ENCODE measurements at places on chromosomes 1 and 21.

- ATAC-seq, result no peak
Observed at GRCh38 chr21:45827881-45828579, 153.5 kb upstream of the COL6A1 start.

DNA sequence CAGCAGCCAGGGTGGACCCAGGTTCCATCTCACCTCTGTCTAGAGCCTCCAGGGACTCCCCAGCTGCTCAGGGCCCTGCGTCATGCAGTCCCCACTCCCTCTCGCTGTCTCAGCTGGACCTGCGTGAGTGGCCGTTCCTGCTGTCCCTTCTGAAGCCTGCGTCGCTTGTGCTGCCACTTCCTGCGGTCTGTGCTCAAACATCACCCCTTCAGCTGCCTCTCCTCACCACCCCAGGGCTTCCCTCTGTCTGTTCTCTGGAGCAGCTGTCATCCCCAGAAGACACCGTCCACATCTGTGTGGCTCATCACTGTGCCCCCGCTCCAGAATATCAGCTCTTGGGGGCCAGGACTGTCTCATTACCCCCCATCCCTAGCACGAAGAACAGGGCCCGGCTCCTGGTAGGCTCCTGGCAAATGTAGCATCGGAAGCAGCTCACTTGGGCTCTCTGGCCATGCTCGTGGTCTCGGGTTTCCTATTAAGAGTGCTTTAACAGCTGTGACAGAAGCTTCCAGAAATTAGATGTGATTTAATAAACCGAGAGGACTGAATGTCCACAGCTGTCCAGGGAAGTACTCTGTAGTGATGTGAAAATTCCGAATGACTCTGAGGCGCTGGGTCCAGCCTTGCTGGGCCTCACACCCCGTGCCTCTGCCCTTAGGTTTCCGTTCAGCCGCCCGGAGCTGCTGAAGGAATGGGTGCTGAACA, 3.3 kb downstream of the THAP3 start:
- no peak for ATAC-seq

- no peak for ATAC-seq
Observed at GRCh38 chr1:8908388-8909151, 30.1 kb upstream of the ENO1 start.

GRCh38 chr1:25836695-25837094, 16.9 kb downstream of the MTFR1L start:
- no peak for ATAC-seq

DNA sequence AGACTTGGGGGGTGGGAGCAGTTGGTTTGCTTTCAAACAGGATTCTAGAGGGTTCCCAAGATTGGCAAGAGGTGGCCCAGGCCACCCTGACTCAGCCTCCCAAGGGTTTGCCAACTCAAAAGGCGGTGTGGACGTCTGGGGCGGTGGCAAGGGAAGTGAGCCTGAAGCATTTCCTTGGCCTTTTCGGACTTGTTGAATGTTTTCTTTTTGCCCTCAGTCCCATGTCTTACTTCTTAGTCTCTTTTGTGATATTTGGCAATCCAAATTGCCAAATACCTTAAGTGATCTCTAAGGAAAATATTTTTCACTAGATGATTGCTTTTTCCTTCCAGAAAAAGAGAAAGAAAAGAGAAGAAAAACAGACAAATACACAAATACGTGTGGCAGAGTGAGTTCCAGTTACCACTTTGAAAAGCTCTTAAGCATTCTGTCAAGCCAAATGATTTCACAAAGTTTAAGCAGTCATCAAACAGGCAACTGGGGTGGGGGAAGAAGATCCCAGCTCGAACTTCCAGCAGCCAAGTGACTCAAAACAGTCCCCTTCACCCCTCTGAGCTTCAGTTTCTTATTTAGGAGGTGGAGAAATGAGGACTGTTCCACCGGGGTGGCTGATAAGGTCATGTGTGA, 374.6 kb upstream of the USP24 start:
- no peak for ATAC-seq

DNA sequence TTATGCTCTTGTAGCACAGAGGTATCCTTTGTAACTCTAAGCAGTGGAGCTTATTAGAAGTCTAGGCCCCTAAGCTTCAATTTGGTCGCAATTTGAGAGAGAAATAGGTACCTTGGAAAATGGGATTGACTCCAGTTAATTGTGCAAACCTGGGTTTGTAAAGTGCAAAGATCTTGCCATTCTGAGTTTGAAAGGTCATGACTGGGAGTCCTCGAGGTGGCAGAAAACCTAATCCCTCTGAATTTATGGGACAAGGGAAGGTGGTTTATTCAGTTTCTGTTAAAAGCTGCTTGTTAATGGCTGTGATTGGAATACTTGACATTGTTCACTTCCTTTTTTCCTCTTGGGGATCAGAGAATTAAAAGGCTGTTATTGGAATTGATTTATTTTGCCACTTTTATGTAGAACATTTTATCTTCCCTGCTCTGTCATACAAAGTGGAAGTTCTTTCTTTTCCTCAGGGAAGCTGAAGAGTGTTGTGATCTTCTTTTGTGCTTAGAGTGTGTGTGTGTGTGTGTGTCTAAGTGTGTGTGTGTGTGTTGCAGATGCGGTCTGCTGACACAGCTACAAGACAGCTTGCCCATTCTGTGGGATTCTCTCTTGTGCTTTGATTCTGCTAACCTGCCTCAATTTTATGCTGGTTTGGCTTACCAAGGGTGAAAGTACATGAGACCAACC, 144.5 kb downstream of the SPATA46 start:
- no peak for ATAC-seq

DNA sequence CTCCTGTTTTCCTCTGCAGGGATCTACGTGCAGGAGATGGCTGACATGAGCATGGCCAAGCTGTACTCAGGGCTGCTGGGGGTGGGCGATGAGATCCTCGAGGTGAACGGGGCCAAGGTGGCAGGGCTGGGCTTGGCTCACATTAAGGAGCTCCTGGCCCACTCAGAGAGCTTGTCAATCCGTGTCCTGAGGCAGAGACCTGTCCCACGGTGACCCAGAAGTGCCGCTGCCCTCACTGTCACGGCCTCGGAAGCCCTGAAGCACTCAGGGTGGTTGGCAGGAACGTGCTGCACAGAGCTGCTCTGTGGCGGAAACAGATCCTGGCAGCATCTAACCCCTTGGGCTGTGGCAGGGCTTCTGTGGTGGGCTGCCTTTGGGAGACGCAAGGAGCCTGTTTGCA, 37.6 kb downstream of the KIAA1614 start:
- no peak for ATAC-seq

- no peak for ATAC-seq
Observed at GRCh38 chr1:3595949-3596348, 15.4 kb downstream of the MEGF6 start.

GRCh38 chr1:17648457-17649145, 106.5 kb upstream of the ACTL8 start:
- no peak for ATAC-seq

GRCh38 chr1:228507961-228508652, 20.9 kb downstream of the RNF187 start:
- ATAC-seq, result no peak

DNA sequence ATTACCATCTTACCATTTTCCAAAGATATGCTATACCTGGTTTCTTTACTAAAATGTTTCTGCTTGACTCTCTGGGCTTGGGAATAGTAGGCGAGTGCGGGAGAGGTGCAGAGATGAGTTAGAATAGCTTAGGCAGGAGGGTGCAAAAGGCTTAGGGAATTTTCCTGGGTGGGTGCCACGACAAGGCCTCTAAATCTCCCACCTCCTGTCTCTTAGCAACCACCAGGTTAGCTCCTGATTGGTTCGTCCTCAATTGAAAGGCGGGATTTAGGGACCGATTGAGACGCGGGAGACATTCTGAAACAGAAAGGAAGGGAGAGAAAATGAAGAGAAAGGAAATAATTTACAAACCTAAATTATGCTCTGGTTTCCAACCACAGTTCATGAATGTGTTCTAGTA, 3.1 kb downstream of the ACKR1 start:
- ATAC-seq, result peak; percentile 60

GRCh38 chr21:46253610-46254124, 25.1 kb upstream of the LSS start:
- peak; percentile 87 for ATAC-seq

All from motor neuron (in vitro differentiated cells).